Stimulated activated CD4-positive, alpha-beta T cell treated with anti-CD3 and anti-CD28 coated beads, Interleukin-15, amount 100 ng/mL, for 1 hour (primary cell): ENCODE measurements at places on chromosomes 7 and 10.

GRCh38 chr10:24408365-24408764, 199.4 kb downstream of the KIAA1217 start:
- DNase-seq: no peak

DNA sequence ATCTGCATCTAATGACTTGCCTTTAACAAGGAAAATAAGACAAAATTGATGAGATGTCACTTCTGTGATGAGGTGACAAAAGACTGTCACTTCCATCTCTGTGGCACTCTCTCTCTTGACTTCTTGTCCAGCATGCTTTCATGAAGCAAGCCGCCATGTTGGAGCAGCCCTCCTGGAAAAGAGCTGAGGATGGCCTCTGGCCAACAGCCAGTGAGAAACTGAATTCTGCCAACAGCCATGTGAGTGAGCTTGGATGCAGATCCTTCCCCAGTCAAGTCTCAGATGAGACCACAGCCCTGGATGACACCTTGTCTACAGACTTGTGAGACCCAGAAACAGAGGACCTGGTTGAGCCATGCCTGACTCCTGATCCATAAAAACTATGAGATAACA, 412.6 kb upstream of the SHH start:
- no peak for DNase-seq

DNA sequence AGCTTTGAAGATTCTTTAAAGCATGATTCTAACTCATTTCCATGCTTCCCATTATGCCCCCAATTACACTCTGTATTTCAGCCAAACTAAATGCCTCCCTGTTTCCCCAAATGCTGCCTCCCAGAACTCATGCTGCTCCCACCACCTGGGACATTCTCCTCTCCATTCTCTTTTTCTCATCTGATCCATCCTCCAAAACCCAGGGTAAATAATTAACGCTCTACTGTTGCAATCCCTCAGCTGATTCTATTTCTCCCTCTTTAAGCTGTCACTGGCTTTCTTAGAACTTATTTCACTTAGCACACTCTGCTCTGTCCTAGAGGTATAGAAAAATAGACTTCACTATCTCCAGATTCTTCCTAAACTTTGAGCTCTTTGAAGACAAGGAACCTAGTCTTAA, 104.7 kb downstream of the ICA1 start:
- DNase-seq: no peak

DNA sequence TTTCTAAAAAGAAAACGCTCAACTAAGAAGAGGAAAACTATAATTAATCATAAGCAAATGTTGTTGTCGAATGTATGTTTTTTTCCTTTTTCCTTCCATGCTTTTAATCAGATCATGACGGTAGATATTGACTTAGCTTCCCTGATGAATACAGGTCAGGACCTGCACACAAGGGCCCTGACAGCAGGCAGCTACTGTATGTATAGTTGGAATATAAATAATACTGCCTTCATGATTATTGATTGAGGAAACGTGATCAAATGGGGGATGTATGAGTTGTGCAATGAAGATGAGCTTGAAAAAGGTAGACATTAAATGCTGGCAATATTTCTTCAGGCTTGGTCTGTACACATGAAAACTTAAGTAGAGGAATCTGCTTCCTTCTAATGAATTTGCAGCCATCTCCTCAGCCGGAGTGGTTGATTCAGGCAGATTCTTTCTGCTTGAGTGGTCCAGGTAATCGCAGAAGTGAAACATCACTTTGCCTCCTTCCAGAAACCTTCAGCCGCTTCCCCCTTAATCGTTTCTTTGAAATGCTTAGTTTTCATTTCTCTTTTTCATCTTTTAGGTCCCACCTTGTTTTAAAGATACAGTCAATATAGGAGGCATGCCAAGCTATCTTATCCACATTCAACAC, 656.5 kb downstream of the SDK1 start:
- no peak for DNase-seq

DNA sequence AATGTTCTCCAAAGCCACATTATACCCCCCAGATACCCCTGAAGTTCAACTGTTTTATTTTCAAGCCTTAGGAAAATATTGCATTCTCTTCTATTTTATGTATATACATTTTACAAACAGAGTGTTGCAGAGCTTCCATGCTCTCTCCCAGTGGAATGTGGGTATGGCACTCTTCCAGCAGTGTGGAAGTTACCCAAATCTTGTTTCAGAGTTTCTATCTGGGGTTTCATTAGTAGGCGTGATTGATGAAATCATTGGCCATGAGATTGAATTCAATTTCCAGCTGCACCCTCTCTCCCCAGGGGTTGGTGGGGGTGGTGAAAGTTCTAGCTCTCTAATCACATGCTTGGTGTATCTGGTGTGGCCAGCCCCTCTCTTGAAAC, 350.4 kb downstream of the RPS24 start:
- DNase-seq: no peak

DNA sequence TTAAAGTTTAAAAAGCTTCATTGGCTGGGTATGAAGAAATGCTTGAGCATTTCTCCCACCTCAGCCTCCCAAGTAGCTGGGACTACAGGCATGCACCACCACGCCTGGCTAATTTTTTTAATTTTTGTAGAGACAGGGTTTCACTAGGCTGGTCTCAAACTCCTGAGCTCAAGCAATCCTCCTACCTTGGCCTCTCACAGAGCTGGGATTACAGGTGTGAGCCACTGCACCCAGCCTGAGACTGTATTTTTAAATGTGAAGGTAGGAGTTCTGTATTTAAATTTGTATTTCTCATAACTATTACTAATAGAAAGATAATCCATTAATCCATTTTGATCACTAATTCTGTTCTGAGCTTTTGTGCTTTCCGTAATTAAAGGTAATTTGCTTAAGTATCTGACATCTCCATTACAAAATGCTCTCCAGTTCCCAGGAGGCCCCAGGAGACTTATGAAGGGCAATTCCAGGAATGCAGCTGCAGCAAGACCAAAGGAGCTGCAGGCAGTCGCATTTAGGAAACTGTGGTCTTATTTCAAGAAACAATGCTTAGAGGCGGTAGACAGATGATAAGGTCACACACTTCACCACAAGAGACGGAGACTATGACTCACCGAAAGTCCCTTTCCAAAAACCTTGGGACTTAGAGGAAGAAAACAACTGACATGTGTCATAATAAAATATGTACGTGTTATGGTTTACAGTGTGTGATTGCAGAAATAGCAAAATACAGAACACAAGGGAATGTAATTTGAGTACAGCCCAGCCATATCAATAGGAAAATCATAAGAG, 23.3 kb downstream of the YAE1 start:
- no peak for DNase-seq

- DNase-seq: no peak
These were observed 25.4 kb downstream of the RPP38 start for GRCh38 chr10:15122477-15123030.

DNA sequence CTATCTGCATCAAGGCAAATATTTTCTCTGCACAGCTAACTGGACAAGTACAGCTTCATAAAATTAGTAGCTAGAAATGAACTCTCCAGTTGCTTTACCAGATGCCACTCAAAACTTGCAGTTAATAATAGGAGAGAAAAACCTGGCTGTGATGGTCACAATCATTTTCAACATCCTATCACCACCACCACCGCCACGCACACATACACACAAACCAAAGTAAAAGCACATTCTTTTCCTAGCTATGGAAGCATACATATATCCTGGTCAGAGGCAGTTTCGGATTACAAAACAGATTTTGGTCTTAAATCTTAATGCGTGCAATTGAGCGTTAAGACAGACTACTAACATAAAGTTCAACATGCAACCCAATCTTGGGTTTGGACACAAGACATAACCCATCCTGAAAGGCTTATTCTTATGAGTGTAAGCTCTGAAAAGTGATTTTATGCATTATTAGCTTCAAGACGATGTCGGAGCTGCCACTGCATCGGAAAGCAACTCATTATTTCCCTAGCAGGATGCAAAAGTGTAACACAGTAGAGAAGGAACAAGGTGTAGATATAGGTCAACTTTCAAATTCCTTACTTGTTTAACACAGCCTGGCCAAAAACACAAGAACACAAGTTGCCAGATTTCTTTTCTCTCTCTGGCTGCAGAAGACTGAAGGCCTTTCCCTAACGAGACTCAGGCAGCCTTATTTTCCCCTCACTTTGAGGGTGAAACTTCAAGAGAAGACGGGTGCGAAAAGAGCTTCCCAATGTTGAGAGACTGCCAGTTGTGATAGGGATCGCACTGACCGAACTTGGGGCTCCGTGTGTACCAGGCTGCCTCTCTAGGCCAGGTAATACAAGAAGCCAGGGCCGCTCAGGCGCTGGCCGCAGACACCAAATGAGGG, 1.2 kb downstream of the CACUL1 start:
- DNase-seq: no peak

GRCh38 chr7:157932498-157933218, 595.9 kb downstream of the DNAJB6 start:
- no peak for DNase-seq

DNA sequence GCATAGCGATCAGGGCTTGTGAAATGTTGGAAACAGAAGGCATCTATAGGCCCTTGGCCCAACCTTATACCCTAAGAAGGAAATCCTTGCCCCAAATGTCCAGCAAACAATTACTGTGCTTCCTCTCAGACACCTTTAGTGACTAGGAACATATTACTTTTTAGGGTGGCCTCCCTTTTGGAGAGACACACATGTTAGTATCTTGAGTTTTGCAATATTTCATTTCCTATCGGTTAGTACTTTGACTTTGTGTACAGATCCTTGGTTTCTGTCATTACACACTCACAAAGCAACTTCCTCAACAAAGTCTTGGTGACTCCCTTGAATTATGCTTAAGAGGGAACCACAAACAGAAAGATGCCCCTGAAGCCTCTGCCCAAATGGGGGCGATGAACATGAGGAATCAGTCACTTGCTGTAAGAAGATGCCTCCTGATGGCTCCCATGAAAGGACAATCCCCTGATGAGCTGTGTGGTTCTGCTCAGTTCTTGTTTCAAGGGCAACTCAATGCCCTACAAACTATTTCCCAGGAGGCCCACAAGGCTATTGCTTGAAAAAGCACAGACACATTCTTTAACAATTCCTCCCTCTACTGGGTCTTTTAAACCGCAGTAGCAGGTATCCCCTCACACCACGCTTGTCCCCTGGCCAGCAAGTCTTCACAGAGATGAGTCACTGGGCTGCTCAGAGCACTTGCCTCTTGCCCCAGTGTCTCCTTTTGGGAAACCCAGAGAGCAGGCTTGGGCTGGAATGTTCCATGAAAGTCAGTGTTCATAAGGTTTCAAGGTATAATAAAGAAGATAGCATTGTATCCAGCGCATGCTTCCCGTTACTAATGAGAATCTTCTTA, 196.2 kb downstream of the FANK1 start:
- DNase-seq: no peak

DNA sequence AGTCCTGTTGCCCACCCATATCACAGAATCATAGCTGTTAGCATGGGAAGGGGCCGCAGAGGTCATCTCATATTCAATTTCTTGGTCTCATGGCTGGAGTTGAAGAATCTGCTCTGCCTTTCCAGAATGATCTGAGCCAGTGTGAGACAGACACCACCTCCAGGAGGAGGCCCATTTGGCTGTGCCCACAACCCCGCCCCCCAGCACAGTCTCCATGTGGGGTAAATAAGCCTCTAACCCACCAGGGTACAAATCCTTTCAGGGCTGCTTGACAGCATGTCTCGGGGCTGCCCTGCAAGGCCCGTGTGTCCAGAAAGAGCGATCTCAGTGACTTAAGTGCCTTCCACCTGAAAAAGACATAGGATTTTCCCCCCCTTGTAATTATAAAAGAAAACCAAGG, 137.5 kb downstream of the DLG5 start:
- DNase-seq: no peak

GRCh38 chr7:80275192-80275605, 140.6 kb downstream of the GNAI1 start:
- DNase-seq: no peak

- DNase-seq: no peak
These were observed 16.8 kb downstream of the SLC18A2 start for GRCh38 chr10:117257721-117258120.

DNA sequence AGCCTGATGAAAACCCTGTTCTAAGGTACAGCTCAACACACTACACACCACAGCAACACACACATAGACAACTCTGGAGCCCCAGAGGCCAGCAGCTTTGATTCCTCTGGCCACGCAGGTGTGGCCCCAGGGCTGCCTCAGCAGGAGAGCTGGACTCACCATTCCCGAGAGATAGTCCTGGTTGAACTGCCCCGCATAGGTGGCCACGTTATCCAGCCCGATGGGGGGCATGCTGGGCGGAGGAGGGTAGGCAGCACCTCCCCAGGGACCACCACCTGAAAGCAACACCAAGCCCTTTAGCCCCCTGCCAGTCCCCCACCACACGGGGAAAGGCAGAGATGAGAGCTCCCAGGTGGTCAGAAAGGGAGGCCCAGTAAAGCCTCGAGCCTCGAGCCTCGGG, 34.7 kb downstream of the ANXA11 start:
- DNase-seq: no peak

DNA sequence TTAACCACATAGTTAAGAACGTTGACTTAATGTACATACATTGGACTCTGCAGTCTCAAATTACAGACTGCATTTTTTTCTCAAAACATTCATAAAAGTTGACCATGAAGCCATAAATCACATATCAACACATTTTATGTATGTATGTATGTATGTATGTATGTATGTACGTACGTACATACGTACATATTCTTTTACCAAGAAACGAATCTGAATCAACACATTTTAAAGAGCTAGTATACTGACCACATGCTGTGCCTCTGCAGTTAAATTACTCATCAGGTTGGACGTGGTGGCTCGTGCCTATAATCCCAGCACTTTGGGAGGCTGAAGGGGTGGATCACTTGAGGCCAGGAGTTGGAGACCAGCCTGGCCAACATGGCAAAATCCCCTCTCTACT, 105.8 kb downstream of the GPR158 start:
- DNase-seq: no peak

DNA sequence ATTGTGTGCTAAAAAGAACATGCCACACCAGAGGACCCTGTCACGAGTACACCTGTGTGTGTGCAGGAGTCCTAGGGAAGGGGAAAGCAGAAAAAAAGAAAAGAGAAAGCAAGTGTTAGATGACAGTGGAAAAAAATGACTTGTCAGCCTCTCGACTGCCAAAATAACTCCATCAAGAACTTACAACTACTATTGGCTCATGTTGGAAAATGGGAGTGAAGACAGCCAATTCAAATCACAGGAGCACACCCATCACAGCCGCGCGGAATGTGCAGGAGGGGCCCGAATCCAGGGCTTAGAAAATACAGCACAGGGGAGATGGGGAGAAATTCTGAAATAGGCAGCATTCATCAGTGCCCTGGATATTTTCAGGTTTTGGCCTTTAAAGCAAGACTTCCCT, 38.1 kb upstream of the FOXI2 start:
- DNase-seq: no peak

GRCh38 chr10:77856566-77856965, 70.0 kb downstream of the DLG5 start:
- no peak for DNase-seq
